BJ (cell line): ENCODE measurements at places on chromosomes 6 and 20.

DNA sequence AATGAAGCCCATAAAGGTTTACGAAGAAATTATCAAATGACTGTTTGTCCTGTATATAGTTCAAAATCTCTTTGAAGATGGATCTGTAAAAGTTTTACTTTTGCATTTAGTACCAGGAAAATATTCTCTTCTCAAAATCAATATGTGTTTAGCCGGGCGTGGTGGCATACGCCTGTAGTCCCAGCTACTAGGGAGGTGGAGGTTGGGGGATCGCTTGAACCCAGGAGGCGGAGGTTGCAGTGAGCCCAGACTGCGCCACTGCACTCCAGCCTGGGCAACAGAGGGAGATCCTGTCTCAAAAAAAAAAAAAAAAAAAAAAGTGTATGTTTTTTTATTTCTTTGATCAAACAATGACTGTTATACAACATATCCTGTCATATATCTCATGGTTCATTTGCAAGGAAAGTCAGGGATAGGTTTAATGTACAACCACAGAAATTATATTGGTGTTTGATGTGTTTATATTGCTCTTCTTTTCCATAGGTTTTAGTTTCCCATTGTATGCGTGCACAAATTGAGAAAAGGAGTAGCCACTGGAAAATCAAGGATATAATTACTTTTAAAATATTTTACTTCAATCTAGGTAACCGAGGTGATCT is 40.1 kb downstream of the SOX4 start:
- DNase-seq: no peak

DNA sequence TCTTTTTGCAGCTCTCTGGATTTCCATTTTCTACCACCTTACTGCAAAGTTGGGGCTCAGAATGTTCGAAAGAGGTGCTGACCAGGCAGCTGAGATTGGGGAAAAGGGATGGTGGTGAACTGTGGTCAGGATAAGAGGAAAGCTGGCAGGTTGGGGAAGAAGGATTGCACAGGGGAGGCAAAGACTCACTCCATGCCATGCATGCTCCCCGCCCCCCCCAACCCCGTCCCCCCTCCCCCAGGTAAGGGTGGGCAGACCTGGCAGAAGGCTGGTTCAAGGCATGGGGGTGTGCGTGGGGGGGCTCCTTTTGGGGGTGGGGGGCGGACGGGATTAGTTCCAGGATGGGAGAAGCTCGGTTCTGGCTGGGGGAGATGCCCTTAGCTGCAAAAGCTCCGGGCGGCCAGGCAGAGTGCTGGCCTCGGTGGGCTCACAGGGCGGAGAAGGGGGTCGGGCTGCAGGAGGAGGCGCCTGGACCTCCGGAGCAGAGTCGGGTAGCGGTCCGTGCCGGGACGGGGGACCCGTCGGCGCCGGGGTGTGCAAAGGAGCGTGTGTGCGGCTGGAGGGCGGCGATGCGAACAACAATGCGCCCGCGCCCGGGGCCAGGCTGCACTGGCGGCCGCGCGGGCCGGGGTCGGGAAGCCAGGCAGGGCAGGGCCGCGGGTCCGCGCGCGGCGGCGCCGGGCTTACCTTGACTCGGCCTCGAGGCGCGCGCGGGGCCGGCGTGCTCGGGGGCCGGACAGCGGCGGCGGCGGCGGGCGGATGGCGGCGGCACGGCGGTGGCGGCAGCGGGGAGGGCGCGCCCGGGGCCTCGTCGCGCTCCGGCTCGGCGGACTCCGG is 880 bp downstream of the ADNP start:
- DNase-seq: no peak

DNA sequence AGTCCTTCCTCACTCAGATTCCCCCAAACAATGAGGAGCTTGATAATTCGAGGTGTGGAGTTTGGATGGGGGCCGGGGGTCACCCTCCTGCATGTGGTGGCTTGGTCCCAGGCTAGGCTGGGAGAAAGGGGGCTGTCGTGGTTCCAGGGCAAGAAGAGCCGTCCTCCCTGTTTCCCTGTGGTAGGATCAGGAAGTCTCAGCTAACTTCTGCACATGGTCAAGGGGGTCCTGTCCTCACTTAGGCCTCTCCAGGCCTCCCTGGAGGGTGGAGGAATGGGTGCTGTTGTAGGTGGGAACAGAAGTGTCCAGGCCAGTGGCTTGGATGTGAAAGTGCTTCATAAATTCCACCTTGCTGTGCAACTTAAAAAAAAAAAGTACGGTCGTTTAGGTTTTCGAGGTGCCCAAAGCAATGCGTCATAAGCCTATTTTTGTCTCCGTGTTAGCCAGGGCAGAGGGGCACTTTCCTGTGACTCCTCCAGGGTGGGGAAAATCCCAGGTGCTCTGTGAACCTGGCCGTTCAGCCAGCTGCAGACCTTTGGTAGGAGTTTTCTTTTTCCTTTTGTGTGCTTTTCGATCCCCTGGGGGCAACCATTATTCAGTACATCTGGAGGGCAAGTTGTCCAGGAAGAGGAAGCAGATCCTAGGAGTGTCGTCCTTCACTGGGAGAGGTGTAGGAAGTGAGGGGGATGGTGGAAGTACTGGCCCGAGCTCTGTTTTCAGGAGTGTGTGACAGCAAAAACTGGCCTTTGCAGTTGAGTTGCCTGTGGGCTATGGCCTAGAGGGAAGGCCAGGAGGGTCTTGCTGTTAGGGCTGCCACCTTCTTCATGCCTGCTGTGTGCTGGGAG is 9.6 kb downstream of the IGF2R start:
- DNase-seq: no peak

- DNase-seq: no peak
Observed at GRCh38 chr20:22408521-22409402, 175.6 kb downstream of the FOXA2 start.

DNA sequence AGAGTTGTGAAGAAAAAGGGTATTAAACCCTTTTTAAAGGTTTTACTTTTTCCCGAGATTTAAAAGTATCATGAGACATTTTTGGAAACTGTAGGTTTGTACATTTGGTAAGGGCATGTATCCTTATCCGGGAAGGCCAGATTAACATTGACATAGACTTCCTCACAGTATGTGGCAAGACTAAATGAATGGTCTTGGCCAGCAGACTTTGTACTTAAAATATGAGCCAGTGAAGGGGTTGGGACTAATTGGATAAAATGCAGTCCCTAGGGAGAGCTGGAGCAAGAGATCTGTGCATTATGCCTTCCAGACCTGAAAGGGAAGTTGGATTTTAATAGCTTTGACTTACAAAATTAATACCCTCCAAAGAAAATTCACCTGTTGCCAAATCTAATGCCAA is 60.4 kb upstream of the CCN2 start:
- DNase-seq: no peak

GRCh38 chr6:133286765-133287164 is 45.6 kb downstream of the EYA4 start:
- no peak for DNase-seq

GRCh38 chr6:7058250-7058923 is 49.4 kb upstream of the RREB1 start:
- DNase-seq: peak; percentile 87
